ENCODE measurements at places on chromosomes 11 and 22.

GRCh38 chr11:111384494-111384893 is 5.4 kb upstream of the POU2AF1 start:
- DNase-seq: no peak

- DNase-seq: no peak
Measured at GRCh38 chr11:27354359-27354965, 8.6 kb downstream of the CCDC34 start.

DNA sequence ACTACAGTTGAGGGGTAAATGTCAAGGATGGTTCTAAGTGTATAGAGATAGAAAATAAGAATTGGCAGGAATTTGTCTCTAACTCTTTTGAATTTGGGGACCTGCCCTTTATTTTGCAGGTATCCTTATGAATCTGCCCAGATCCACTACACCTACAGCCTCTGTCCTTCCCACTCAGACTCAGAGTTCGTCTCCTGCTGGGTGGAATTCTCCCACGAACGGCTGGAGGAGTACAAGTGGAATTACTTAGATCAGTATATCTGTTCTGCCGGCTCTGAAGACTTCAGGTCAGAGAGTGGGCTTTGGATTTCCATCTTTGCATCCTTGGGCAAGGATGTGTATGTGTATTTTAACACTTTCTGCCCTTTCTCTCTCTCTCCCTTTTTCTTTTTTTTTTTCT is 89.7 kb downstream of the DEPDC5 start:
- no peak for DNase-seq

- DNase-seq: no peak
Measured at GRCh38 chr11:46564459-46564858, 29.4 kb downstream of the AMBRA1 start.

All from GDM1 (cell line).